ENCODE measurements at places on chromosomes 7 and 10.

DNA sequence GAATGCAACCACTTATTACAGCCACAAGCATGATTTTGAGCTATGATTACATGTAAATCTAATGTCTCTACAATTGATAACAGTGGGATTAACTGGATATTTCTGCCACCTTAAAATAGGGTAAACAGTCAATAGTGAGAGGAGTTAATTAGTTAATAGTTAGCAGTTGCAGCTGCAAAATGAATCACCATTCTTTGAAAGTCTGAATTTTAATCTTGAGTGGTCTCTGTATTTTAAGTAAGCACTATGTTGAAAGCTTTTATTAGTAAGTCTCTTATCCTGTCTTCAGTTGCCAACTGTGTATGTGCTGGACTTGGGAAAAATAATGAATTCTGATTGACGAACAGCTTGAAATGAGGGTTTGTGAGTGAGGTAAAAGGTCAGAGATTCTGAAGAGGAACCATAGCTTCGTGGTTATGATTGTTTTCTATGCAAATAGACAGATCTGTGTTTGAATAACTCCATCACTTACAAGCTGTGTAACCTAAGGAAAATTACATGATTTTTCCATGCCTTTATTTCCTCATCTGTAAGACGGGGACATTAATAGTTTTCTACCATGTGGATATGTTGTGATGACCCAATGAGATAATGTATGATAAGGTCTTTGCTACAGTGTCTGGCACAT lies 75.2 kb downstream of the RNLS start:
- DNase-seq: no peak

DNA sequence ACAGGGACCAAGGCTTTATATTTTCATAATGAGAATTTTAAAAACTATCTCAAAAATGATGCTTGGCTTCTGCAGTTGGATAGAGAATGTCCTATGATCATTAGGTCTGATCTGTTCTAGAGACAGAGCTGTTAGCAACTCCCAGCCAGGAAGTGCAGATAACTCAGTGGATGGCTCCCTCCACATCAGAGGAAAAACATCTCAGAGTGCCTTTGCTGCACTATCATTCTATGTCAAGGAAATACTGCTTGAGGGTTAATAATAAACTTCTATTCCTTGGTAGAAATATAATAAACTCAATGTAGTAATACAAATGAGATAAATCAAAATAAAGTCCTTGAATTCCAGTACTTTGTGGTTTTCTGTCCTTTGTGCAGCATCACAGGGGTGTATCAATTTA lies 78.0 kb upstream of the BET1 start:
- no peak for DNase-seq

DNA sequence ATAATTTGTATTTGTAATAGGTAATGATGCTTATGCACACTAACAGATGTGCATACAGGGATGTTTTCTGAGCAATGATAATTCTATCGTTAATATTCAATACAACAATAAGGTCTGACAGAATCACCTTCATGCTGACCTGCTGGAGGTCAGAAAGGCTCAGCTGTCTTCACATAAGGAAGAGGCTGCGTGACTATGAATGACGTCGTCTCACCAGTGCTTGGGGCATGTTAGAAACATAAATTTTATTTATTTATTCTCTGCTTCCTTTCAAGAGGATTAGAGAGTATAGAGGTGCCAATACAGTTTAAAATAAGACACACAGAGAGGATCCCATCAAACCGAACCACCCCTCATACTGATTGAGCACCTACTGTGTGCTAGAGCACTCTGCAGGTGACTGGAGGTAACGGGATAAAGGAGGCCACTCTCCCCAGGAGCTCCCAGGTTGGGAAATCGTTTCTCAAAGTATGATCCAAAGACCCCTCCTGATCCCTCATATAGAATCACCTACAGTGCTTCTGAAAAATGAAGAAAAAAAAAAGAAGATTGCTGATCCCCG lies 265.6 kb upstream of the NPVF start:
- no peak for DNase-seq

DNA sequence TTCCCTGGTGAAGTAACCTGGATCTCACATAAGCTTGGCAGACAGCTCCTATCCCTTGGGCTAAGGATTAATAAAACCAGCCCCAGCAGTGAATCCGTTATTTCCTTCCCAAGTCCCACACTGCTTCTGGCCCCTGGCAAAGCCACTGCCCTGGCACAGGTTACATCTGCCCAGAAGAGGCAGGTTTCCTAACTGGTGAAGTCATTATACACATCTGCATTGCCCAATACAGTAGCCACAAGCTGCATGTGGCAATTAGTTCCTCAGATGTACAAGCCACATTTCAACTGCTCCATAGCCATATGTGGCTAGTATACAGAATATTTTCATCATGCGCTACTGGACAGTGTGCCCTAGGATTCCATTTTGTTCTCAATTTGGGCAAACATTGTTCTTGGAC lies 273.0 kb downstream of the GRM8 start:
- no peak for DNase-seq

DNA sequence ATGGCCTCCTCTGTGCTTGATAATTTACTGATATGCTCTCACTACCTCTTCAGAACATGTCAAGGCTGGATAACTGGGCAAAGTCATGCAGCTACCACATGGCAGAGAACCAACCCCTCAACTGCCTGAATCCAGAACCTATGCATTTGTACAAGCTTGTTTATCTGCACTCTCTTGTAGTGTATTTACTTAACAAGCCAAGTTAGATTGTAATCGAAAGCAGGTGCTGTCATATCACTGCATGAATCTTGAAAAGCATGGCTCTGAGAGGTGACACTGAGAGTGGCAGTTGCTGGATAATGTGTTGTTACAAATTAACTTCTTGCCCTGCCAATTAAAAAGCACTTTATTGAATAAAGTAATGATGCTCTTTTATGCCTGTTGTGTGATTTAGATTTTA lies 588.6 kb downstream of the NRG3 start:
- no peak for DNase-seq

DNA sequence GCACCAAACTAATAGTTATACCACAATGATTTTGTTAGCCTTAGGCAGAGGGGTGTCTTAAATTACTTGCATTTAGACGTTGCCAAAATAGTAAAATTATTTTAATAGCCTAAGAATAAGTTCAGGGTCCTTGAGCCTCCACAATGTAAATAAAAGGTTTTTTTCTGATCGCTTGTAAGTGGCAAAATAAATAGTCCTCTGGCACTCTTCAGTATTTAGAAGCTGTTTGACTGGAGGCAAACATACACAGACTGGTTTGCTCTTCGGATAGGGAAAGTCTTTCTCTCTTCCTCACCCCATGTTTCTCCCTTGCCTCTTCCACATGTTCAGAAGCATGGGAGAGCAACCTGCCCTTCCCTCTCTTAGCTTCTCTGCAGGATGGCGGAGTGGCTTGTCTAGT lies 49.5 kb upstream of the FAM180A start:
- DNase-seq: no peak
